Esophagus mucosa (tissue), 1 donor: ENCODE measurements at places on chromosomes 13 and 19. TPM values are rescaled to one million over a fixed set of nuclear protein-coding genes. Genes with fewer than 3 reads are reported as not detected.

- ATAC-seq, result no peak
Measured at GRCh38 chr13:74920920-74921319, 561.0 kb downstream of the TBC1D4 start.

DNA sequence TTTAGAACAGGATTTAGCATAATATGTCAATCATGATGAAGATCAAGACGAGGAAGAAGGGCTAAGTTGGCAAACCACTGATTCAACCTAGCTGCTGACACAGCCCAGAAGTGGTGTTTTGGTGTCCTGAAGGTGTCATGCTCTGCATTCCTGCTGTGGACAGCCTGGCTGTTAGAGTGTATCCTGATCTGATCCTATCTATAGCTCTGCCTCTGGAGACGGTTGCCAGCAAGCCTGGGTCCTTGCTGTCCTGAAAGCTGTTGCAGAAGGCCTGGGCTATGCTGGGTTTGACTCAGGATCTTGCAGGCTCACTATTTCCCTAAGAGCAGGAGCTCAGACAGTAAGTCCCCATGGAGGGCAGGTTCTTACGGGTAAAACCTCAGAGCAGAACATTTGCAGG is 416.4 kb downstream of the TSHZ3 start:
- ATAC-seq, result no peak

GRCh38 chr19:46573679-46574498 is 27.2 kb upstream of the CALM3 start:
- ATAC-seq, result no peak

GRCh38 chr13:29733147-29733611 is 117.2 kb downstream of the UBL3 start:
- ATAC-seq, result no peak

DNA sequence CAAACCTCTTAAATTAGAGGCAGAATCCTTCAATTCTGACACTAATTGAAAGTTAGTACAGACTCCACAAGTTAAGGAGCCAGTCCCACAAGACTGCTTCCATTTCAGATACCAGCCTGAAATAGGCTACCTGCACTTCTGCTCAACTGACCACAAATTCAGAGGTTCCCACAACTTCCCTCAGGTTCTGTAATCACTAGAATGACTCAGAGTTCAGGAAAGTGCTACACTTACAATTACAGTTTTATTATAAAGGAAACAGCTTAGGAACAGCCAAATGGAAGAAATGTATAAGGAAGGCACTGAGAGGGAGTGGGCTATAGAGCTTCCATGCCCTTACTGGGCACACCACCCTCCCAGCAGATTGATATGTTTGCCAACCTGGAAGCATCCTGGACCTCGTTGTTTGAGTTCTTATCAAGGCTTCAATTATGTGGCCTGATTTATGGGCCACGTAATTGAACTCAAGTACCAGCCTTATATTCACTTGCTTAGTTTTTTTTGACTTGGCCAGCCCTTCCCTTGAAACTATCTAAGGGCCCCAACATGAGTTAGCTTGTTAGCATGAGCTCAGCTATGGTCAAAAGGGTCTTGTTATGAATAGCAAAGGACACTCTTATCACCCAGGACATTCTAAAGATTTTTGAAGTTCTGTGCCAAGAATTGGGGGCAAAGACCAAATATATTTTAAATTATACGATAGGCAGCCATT is 25.9 kb downstream of the NBEA start:
- ATAC-seq, result no peak

DNA sequence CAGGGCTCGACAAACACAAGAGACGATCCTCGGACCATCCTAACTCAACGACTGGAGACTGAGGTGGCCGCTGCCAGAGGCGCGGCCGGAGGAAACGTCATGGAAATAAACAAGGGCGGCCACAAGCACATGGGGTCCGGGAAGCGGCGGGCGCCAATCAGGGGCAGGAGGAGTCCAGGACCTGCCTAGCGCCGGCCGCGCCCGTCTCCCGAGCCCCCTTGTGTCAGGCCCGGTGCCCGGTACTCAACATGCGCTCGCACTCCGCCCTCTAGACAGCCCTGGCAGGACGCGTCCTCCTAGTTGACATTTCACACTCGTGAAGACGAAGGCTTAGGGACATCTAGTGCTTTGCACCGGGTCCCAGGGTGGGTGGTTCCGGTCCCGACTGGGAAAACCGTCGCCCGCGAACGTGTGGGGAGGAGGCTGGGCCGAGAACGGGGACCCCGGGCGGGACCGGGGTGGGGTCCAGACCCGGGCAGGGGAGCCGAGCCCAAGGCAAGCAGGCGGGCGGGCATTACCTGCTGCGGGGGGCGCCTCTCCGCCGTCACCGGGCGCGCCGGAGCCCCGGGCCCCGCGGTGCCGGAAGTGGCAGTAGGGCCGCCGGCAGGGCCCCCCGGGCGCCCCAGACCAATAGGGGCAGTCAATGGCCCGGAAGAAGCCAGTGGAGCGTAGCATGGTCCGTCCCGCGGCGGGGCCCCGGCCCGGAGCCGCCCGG is 442 bp downstream of the REXO1 start:
- ATAC-seq, result peak; percentile 27

GRCh38 chr19:41324231-41324702 is 14.3 kb downstream of the CCDC97 start:
- ATAC-seq, result no peak

DNA sequence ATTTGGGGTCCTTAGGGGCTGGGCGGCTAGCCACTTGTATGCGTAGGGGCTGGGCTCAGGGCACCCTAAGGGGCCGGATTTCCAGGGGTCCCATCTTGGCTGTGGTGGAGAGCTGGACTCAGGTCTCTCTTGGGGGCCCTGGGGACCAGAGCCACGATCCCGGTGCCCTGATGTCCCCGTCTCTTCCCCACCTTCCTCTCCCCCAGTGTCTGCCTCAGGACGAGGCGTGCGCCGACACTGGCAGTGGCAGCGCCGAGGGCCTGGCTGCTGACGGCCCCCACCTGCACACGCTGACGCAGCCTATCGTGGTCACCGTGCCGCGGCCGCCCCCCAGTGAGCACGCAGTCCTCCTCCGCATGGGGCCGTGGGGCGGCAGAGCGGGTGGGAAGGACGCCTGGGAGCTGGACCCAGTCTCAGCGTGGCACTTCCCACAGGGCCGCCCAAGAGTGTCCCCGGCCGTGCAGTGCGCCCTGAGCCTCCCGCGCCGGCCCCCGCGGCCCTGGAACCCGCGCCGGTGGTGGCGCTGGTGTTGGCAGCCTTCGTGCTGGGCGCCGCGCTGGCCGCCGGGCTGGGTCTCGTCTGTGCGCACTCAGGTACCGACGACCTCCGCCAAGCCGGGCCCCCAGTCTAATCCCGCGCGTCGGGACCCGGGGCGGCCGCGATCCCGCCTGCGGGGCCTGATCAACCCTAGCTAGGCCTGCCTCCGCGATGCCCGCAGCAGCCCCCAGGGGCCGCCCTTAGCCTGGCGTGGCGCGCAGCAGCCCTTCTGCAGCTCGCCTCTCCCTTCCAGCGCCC is 2.7 kb upstream of the SNAPC2 start:
- no peak for ATAC-seq

- ATAC-seq, result no peak
Measured at GRCh38 chr19:40084948-40085347, 5.8 kb downstream of the ZNF780A start.

DNA sequence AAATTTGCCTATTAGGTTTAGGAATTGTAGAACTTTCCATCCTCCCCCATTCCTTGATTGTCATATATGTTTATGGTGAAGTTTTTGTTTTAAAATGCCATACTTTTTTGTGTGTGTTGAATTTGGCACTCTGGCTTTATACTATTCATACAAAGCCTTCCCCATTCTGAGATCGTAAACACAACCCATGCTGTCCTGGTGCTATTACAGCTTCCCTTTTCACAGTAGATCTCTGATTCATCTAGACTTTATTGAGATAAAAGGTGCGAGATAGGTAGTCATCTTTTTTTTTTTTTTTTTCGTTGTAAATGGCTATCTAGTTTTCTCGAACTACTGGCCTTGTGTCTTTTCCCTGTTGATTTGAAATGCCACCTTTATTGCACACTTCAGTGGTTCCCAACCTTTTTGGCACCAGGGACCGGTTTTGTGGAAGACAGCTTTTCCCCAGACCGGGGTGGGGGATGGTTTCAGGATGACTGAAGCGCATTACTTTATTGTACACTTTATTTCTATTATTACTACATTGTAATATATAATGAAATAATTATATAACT is 94.6 kb downstream of the LRCH1 start:
- ATAC-seq, result no peak

- no peak for ATAC-seq
Measured at GRCh38 chr19:14673088-14673487, 1.6 kb downstream of the ADGRE3 start.

Gene MAG
- total RNA-seq, result not detected

Gene MTMR6
- 7.4 TPM for total RNA-seq
